Nasal cavity respiratory epithelium epithelial cell of viscerocranial mucosa (primary cell): ENCODE measurements at places on chromosomes 13 and 19. TPM values are rescaled to one million over a fixed set of nuclear protein-coding genes. Genes with fewer than 3 reads are reported as not detected.

Gene ZNF69
- 0.34 and 2.7 TPM in 2 replicates for total RNA-seq

Gene WDR88
- total RNA-seq, result not detected in 2 replicates

Gene GJB2
- total RNA-seq, result 153 and 672 TPM in 2 replicates

Gene PRRG2
- total RNA-seq, result 5.4 and 7.9 TPM in 2 replicates

Gene ZIC5
- not detected in 2 replicates for total RNA-seq

Gene SLC15A1
- total RNA-seq, result 0.34 and 1.3 TPM in 2 replicates
